ENCODE measurements at places on chromosomes 5 and 9.

DNA sequence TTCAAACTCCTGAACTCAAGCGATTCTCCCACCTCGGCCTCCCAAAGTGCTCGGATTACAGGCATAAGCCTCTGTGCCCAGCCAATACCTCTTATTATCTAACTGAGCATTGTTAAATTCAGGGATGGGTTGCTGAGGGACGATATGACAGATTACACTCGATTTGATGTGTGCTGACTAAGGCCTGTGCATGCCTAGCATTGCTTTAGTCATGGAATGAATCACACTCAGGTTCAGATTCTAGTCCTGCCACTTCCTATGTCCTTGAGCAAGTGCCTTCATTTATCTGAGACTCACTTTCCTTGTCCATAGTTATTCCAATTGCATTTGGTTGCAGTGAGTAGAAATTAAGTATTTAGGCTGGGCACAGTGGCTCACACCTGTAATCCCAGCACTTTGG is 19.5 kb downstream of the THBS4 start:
- no peak for DNase-seq

- DNase-seq, result no peak
Observed at GRCh38 chr9:37220971-37221370, 100.6 kb downstream of the ZCCHC7 start.

DNA sequence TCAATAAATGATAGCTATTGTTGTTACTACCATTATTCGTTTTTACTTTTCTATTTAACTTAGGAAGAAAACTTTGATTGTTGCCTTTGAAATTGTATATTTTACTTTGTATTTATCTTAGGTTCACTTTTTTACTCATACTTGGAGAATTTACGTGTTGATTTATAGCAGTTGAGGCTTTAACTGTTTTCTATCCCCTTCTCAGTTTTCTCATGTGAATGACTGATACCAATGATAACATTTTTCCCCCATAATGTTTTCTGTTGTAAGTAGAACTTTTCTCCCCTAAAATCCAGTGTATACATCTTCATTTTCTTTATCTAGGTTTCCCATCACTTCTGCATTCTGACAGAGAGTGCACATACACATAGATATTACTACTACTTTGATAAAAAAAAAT is 54.4 kb downstream of the FSD1L start:
- no peak for DNase-seq

DNA sequence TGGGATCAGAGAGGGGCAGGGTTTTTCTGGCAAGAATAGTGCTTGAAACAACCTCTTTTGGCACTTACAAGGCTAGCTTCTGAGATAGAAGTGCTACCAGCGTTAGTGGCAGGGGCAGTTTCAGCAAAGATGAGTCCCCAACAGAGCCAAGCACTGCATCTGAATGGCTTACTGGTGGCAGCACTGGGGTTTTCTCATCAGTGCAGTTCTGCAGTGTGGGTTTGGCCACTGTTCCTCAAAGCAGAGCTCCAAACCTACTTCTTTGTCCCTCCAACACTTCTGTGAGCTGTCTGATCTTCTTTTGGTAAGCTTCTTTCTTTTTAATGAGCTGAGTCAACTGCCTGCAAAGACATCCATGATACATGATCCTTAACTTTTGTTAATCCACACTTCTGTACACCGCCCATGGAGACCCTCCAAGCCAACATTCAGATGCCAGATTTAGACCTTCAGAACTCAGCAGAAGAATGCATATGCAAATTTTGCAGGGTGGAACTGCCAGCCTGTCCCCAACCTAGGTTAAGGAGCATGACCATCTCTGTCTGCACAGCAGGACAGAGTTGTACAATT is 29.9 kb upstream of the FSTL4 start:
- no peak for DNase-seq

DNA sequence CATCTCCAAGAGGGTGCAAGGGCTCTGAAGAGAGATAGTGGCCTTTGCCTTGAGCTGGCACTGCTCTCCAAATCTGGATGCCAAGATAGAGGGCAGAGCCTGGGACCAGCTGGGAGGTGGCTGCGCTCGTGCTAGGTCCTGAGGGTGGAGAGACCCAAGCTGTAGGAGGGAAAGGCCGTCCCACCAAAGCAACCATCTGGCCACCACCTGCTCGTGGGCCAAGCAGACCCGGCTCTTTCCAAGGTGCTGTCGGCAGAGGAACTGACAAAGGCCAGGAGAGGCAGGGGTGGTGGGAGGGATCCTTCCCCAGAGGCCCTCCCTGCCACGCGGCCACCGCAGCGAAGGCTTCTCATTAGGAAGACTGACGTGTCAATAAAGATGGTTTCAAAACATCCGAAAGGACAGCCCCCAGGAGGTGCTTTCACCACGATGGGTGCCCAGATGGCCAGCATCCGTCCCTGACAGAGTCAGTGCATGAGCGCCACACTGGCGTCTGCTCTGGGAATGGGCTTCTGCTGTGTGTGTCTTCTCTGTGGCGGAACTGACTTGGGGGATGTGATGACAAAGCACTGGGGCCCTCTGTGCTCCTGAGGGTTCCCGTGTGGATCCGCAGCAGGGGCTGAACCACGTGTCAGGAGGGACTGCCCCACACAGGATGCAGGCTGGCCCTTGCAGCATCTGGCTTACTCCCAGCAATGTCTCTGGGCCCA is 213.5 kb downstream of the FANCC start:
- DNase-seq, result no peak

GRCh38 chr9:109689701-109690100 is 90.3 kb upstream of the PALM2AKAP2 start:
- DNase-seq, result no peak

DNA sequence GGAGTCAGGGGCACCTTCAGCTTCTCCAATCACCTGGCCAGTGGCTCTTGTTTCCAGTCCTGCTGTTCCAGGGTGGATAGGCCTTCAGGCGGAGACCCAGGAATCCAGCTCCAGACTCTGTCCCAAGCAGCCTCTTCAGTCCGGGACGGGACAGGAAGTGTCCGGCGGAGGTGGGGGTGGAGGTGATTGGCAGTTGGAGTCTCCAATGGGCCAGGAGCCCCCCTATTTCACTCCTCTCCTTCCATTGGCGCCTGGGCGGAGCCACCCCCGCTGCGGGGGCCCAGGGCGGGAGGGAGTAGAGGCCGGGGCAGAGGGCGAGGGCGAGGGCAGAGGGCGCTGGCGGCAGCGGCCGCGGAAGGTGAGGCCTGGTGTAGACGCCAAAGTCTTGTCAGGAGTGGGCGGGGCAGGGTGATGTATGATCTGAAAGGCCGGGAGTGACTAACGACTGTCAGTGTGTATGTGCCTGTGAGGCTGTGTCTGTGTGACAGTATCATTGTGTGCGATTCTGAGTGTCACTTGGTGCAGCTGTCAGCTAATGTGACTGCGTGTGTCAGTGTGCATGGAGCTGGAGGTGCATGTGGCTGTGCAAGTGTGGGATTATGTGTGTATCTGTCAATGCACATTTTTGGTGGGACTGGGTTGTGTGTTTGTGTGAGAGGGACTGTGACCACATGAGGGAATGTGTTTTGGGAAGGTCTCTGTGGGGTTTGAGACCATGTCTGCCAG is at the start of gene IL11RA:
Gene IL11RA, plus strand, starts transcription at position 310 of the 726 bp plus-strand sequence. CDS start 3,033 bp downstream, outside the sequence.
- DNase-seq, result no peak
